Activated CD8-positive, alpha-beta memory T cell treated with anti-CD3 and anti-CD28 coated beads for 1 hour (primary cell): ENCODE measurements at places on chromosomes 12 and 14.

DNA sequence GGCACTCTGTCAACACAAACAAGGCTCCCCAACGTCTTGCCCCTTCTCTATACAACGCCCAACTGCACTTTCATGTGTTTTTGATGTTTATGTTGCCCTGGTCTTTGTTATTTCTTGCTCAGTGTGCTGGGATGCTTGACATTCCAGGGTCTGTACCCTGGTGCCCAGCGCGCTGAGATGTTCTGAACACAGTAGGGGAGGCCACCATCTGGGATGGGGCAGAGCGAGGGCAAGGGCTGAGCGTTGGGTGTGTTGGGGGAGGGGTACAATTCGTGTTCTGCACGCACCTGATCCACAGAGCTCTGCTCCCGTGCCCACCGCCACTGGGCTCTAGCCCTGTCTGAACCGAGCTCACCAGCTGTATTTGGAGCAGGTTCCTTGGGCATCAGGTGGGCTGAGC lies 52.9 kb downstream of the ISCA2 start:
- DNase-seq = no peak

GRCh38 chr12:40375076-40375475 lies 150.3 kb downstream of the LRRK2 start:
- no peak for DNase-seq

- no peak for DNase-seq
These were observed 429.0 kb downstream of the LRIG3 start for GRCh38 chr12:58491306-58491705.

DNA sequence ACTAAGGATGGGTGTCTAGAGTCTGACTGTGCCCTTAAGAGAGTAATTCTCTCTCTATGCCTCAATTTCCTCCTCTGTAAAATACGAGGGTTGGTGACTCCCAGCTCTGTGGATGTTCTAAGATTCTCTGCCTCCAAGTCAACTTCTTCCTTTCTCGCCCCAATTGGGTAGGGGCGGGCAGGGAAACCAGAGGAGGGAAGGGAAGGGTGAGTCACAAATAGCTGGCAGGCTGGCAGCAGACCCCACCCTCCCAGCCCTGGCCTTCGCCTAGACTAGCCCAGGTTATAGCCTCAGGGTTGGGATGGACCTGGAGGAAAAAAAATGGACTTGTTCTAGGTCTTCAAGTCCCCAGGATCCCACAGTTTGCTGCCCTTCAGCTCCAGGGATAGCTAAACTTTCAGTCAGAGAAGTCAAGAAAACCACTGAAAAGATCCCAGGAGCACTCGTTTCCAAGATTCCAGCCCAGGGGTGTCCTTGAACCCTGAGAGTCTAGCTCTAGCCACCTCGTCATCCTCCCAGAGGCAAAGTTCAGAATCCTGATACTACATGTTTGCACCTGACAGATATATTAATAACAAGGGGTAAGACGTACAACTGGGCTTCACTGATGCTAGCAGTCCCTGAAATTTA lies 2.3 kb downstream of the DGKA start:
- DNase-seq = no peak

DNA sequence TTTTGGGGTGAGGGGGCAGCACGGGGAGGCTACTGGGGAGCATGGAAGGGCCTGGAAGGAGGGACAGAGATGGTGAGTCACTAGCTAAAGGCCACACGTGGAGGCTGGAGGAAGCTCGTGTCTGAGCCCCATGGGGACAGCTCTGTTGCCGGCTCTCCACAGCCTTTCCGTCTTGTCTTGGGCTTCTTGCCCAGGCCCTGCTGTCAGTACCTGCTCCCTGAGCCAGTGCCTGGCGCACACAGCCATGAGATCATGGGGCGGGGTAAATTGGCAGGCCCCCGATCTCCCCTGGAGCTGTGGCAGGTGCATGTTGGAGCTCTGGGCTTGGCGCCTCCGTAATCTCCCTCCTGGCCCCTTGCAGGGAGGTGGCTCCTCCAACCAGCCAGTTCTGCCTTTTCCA lies 16.1 kb upstream of the KRT80 start:
- DNase-seq = no peak

DNA sequence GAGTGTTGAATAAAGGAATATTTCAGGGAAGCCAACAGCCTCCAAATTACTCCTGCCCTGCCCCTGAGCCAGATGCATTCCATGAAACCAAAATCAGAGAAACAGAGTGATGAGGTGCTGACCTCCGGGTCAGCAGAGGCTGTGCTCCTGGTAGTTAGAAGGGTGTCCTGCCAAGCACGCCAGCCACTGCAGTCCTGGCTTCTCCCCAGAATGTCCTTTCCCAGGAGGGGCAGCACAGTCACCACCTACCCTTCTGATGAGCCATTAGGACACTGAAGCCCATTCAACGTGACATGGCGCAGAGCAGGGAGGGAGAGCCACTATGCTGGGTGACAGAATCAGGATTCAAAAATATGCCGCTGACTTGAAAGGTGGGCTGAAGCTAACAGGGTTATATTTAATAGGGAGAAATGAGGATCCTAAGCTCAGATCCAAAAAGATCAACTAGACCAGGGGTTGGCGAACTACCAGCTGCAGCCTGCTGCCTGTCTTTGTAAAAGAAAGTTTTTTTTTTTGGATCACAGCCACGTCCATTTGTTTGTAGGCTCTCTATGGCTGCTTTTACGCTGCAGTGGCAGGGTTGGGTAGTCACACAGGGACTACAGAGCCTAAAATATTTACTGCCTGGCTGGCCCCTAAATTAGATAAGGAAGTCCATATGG lies 34.5 kb upstream of the PLEK2 start:
- no peak for DNase-seq

GRCh38 chr14:87483271-87484260 lies 509.4 kb downstream of the GALC start:
- no peak for DNase-seq

- peak; percentile 46 for DNase-seq
These were observed 499 bp downstream of the DGLUCY start for GRCh38 chr14:91114079-91115065.

GRCh38 chr14:49220492-49220891 lies 365.7 kb downstream of the RPS29 start:
- no peak for DNase-seq

DNA sequence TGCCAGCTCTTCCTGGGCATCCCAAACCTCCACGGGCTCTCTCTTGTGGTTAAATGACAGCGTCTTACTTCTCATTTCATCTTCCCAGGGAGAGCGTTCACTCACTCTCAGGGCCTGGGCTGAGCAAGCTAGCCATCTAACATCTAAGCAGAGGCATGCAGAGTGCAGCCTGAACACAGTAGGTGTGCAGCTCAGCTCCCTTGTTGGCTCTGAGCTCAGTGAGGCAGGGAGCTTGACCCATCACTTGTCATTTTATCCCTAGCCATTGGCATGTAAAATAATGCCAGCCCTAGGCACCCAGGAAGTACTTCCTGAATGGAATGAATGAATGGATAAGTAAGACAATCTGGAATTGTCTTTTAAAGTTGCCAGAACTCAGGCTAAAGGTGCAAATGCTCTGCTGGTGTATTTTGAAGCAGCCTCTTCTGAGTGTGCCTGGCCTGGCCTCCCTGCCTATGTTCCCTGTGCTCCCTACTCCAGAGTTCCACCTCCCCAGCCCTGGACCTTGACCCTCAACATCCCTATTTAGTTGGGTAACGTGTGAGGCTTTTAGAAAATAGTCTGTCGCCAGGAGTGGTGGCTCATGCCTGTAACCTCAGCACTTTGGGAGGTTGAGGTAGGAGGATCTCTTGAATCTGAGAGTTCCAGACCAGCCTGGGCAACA lies 9.5 kb upstream of the MEG3 start:
- DNase-seq = no peak

- no peak for DNase-seq
These were observed 367.1 kb upstream of the MGAT4C start for GRCh38 chr12:86623267-86623666.

- no peak for DNase-seq
These were observed 261.7 kb downstream of the NEDD1 start for GRCh38 chr12:97168804-97169203.

GRCh38 chr12:103880299-103881142 lies 39.5 kb upstream of the NT5DC3 start:
- no peak for DNase-seq

DNA sequence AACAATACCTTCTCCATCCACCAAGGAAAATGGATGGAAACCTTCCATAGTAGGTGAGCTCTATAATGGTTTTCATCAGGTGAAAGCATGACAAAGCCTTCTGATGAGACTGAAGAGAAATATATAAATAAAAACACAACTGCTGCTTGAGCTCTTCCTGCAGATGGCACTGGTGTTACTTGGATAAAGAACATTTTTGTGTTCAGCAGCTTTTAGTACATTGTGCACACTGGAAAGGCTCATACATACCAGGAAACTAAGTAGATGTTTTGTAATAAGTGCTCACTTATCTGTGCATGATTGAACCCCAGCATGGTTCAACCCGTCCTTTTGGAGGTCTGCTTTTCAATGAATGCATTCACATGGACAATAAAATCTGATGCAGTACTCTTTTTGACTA lies 357.3 kb upstream of the MIS18BP1 start:
- no peak for DNase-seq

GRCh38 chr12:109959411-109960093 lies 36.6 kb downstream of the GIT2 start:
- no peak for DNase-seq

DNA sequence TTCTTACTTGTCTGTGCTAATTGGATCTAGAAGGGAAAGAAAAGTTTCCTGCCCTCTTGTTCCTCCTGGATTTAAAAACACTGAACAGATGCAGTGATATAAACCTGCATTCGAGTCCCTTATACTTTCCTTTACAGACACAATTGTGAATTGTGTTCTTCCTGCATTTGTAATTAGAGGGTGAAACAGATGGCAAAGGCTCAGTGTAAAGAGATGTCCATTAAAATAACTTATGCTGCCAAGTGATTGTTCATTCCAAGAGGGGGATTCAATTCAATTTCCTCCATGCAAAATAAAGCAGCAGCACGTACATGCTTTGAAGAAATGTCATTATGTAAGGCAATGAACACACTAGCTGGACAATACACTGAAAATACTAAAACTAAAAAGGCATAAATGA lies 248.3 kb upstream of the LRIG3 start:
- no peak for DNase-seq

DNA sequence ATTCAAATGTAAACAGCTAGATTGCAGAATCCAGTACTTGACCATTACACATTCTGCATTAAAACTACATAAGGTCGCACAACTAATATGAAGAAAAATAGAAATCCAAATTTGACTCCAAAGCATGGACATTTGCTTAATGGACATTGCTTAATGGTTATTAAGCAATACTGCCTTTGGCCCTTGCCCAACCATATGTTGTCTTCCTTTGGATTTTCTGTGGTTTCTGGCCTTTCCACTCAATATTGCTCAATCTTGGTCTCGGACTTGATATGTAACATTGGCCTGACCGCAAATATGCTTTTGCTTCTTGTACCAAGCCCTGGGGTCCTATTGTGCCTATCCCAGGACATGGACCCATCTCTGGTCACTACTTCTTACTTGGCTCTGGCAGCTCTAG lies 67.2 kb downstream of the PTPRR start:
- no peak for DNase-seq

GRCh38 chr14:53626761-53627160 lies 329.9 kb downstream of the BMP4 start:
- no peak for DNase-seq

- no peak for DNase-seq
These were observed 2.1 kb downstream of the AKAP6 start for GRCh38 chr14:32331206-32331605.

- DNase-seq = no peak
These were observed 43.6 kb upstream of the TRIM9 start for GRCh38 chr14:51138404-51139103.
